ENCODE measurements at places on chromosomes 13 and 19.

DNA sequence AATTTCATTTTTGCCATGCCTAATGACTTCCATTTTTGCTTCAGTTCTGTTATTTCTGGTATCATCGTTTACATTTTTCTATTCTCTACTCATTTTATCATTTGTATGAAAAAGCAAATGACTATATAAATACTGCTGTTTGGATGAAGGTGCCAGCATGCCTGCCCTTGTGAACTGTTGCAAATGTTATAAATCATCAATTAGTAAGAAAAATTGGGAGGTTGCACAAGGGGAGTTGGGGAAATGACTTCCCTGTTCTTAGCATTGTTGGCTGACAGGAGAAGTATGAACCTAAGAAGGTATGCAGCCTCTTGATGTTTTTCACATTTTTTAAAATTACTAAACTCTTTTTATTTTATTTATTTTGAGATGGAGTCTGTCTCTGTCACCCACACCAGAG, 15.1 kb downstream of the SAFB start:
- peak; percentile 48 for DNase-seq

DNA sequence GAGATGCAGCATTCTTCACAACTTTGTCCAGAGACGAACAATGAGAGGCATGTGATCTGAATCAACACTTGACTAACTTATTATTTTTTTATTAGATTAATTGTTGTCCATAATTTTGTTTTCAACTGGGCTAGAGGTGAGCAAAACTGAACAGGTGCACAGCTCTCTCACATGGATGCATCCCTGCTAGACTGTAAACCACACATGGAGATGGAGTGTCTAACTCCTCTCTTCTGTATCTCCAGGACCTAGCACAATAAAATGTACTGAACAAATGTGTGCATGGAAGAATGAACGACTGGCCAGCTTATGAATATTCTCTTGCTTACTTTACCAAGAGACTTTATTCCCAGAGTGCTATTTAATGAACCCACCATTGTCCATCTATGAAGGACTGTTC, 627.7 kb downstream of the LIG4 start:
- DNase-seq = no peak

- no peak for DNase-seq
Observed at GRCh38 chr19:57321116-57321515, 844 bp downstream of the ZNF543 start.

GRCh38 chr19:40936755-40937154, 54.3 kb upstream of the CYP2B6 start:
- no peak for DNase-seq

- DNase-seq = no peak
Observed at GRCh38 chr19:49109569-49110233, 4.5 kb upstream of the LIN7B start.

DNA sequence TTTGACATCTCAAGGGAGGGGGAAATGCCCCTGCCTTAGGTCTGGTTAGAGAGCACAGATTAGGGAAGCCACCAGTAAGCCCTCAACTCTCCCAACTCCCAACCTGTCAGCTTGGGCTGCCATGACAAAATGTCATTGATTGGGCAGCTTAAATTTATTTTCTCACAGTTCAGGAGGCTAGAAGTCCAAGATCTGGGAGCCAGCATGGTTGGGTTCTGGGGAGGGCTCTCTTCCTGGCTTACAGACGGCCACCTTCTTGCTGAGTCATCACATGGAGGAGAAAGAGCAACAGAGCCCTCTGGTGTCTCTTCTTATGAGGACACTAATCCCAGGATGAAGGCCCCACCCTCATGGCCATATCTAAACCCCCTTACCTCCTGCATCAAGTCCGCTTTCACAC, 24.2 kb downstream of the C19orf12 start:
- peak; percentile 54 for DNase-seq

- DNase-seq = peak; percentile 48
Observed at GRCh38 chr13:113774177-113775107, 15.4 kb downstream of the TMEM255B start.

DNA sequence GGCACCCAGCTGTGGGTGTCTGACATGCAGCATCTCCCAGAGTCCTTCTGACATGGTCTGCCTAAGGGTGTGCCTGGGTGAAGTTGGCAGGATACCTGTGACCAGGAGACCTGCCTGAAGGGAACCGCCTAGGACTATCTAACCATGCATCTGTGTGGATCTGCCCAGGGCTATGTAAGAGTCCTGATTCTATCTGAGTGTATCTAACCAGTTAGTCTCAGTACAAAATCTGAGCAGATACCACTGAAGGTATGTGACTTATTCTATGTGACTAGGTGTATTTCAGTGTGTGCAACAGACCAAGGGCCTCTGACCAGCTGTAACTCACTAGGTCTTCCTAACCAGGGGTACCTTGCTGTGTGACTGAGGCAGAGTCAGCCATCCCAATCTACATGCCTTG, 28.2 kb upstream of the FBL start:
- no peak for DNase-seq

DNA sequence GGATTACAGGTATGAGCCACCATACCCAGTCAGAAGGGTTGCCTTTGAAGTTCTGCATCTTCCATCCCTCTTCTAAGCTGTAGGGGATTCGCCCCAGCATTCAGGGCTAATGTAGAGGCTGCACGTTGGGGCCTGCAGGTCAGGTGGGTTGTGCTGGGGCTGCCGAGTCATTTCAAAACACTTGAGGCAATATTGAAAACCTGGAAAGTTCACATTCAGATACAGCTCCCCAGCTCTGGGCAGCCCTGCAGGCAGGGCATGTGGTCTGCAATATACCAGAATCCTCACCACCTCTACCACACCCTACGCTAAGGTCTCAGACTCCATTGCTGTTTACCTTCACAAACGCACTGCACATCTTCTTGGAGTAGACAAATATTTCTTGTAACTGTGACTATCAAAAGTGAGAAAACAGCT, 24.6 kb downstream of the CCNE1 start:
- DNase-seq = no peak

DNA sequence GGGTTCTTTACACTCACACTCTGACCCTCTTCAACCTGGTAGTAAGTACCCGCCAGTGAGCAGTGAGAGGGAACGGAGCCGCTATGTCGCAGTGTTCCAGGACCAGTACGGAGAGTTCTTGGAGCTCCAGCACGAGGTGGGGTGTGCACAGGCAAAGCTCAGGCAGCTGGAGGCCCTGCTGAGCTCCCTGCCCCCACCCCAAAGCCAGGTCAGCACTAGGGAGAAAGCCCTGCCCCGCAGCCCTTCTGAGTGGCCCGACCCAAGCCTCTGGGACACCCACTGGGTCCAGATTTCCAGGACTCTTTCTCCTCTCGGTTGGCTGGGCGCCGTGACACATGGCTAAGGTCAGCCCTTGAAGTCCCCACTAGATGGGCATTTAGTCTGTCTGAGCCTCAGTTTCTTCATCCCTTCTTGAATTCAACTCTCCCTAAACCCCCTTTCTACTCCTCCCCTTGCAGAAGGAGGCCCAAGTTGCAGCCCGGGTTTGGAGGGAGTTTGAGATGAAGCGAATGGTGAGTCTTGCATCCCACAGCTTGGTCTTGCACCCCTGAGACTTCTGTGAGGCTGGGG, 1.9 kb downstream of the OCEL1 start:
- no peak for DNase-seq

GRCh38 chr13:89315287-89315686, 1644.1 kb downstream of the SLITRK5 start:
- DNase-seq = no peak

DNA sequence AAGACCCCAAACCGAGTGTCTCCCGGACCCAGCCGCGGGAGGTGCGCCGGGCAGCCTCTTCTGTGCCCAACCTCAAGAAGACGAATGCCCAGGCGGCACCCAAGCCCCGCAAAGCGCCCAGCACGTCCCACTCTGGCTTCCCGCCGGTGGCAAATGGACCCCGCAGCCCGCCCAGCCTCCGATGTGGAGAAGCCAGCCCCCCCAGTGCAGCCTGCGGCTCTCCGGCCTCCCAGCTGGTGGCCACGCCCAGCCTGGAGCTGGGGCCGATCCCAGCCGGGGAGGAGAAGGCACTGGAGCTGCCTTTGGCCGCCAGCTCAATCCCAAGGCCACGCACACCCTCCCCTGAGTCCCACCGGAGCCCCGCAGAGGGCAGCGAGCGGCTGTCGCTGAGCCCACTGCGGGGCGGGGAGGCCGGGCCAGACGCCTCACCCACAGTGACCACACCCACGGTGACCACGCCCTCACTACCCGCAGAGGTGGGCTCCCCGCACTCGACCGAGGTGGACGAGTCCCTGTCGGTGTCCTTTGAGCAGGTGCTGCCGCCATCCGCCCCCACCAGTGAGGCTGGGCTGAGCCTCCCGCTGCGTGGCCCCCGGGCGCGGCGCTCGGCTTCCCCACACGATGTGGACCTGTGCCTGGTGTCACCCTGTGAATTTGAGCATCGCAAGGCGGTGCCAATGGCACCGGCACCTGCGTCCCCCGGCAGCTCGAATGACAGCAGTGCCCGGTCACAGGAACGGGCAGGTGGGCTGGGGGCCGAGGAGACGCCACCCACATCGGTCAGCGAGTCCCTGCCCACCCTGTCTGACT, 7.9 kb downstream of the MAP1S start:
- no peak for DNase-seq

DNA sequence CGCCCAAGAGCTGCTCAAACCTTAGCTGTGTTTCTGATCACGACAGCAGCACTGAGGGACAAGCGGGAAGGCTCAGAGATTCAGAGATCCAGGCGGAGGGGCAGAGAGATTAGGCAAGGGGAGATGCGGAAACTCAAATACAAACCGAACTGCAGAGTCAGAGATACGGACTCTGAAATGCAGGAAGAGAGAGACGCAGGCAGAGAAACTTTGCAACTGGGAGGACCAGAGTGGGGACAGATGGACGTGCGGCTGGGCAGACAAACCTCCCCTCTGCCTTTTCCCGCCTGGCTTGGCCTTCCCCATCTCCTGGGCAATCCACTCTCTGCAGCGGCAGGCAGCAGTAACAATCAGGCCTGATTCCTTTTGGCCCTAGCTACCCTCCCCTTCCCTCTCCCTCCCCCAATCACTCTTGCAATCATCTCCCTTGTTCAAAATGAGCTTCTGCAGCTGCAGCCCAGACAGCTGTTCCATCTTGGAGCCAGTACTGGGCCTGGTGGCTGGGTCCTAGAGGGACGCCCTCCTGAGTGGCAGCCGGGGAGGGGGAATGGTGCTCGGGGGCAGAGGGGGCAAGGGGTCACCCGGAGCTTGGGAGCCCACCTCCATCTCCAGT, 29.7 kb downstream of the OLFM2 start:
- DNase-seq = no peak

- peak; percentile 48 for DNase-seq
Observed at GRCh38 chr13:75675421-75675820, 39.3 kb downstream of the LMO7 start.

GRCh38 chr19:13817018-13817614, 21.9 kb downstream of the ZSWIM4 start:
- no peak for DNase-seq

DNA sequence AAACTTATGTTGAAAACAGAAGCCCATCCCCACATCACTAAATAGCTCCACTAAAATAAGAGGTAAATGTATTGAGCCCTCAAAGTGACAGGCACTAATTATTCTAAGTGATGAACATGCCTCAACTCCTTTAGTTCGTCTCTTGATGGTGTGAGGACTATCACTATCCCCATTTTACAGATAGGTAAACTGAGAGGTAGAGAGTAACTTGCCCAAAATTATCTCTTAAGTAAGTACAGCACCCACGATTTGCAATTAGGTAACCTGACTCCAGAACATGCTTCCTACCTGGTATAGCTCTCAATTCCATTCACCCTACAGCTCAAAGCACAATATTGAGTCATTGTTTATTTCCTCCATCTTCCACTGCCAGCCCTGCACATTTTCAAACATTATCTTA, 12.7 kb downstream of the ZAR1L start:
- no peak for DNase-seq

DNA sequence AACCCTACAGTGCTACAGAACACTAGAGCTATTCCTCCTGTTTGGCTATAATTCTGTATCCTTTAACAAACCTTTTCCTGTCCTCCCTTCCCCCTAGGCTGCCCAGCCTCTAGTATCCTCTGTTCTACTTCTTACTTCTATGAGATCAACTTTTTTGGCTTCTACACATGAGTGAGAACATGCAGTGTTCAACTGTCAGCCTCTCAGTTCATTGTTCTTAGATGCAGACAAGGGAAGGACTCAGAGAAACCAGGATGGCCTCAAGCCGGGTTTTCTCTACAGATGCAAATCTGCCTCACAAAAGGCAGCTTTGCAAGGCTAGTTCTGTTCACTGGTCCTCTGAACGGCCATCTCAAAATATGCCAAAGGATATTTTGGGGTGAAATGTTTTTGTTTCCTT, 18.4 kb downstream of the AMER2 start:
- DNase-seq = no peak

DNA sequence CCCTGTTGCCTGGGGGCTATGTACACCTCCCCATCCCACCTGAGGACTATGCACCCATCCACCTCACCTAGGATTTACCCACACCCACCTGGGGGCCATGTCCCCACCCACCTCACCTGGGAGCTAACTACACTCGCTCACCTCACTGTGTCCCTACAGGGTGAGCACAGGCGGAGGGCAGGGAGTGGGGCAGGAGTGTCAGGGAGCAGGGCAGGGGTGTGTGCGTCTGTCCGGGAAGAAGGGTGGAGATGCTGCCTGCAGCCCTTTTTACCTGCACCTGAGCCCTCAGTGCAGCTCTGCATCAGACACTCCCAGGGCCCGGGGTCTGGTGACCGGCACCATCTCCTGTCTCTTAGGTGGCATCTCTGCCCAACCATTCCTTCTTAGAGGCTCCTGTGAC, 10.6 kb upstream of the CPAMD8 start:
- no peak for DNase-seq

DNA sequence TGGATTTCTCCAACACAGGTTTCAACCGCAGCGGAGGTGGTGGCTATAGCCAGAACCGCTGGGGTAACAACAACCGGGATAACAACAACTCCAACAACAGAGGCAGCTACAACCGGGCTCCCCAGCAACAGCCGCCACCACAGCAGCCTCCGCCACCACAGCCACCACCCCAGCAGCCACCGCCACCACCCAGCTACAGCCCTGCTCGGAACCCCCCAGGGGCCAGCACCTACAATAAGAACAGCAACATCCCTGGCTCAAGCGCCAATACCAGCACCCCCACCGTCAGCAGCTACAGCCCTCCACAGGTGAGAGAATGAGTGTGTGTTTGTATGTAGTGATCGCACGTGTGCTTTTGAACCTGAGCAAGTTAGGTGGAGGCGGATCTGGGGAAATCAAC, 6.0 kb upstream of the CCDC97 start:
- no peak for DNase-seq

DNA sequence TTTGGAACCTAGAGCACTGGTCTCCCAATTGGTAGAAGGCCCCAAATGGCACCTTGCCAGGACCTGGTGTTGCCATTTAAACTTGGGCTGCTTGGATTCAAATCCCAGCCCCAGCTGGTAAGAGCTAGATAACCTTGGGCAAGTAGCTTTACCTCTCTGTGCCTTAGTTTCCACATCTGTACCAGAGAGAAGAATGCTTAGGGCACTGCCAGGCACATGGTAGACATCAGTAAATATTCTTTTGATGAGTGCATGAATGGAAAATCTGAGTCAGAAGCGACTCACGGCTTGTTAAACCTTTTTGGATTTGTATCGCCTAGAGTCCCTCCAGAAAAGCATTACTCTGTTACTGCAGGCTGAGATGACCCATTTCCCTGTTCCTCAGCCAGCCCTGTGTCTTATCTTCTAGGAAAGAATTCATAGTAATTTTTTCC, 90.9 kb downstream of the SIPA1L3 start:
- peak; percentile 98 for DNase-seq

Data from fibroblast of the aortic adventitia (primary cell).